HepG2 (cell line): ENCODE measurements at places on chromosomes 11 and 22.

- no peak for DNase-seq
Observed at GRCh38 chr22:28230671-28231070, 311.6 kb upstream of the PITPNB start.

DNA sequence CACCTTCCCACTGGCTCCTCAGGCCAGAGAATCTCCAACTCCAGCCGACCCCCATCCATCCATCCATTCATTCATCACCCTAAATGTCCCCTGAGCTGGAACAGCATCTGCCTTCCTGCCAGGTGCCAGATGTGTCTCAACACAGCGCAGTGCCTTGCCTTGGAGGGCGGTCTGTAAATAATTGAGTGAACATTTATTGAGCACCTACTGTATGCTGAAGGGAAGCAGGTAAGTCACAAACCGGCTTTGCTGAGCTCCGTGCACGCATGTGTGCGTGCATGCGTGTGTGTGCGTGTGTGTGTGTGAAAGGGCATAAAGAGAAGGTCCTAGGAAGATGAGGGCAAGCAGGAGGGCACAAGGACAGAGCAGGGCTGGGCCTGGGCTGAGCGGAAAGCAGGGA is 10.2 kb downstream of the KCNJ4 start:
- DNase-seq: no peak

GRCh38 chr22:44425694-44426045 is 72.4 kb downstream of the RTL6 start:
- no peak for DNase-seq

DNA sequence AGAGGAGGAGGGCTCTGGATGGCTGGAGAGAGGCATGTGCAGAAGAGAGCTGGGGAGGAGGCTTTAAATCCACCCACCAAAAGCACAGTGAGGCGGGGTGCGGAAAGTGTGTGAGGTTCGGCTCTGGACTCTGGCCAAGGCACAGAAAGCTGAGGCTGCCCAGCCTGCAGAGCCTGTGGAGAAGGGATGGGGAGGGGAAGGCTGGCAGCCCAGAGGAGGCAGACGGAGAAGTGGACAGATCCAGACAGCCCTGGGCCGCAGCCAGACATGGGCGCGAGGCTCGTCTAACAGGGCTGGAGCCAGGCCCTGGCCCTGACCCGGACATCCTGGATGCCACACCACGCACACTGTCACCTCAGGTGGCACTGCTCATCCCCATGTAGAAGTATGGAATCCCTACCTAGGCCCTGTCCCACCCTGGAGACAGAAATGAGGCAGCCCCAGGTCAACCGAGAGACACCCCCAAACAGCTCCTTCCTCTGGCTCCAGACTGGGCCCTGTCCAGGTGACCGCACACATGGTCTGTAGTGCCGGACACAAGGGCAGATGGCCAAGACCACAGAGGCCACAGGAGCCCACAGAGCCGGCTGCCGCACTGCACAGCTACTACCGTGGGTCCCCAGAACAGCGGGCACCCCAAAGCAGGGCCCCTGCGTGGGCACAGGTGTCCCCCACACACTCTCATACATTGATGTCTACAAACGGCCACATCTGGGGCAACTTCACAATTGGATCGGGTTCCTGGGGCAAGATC is 16.6 kb upstream of the MOB2 start:
- DNase-seq: no peak

DNA sequence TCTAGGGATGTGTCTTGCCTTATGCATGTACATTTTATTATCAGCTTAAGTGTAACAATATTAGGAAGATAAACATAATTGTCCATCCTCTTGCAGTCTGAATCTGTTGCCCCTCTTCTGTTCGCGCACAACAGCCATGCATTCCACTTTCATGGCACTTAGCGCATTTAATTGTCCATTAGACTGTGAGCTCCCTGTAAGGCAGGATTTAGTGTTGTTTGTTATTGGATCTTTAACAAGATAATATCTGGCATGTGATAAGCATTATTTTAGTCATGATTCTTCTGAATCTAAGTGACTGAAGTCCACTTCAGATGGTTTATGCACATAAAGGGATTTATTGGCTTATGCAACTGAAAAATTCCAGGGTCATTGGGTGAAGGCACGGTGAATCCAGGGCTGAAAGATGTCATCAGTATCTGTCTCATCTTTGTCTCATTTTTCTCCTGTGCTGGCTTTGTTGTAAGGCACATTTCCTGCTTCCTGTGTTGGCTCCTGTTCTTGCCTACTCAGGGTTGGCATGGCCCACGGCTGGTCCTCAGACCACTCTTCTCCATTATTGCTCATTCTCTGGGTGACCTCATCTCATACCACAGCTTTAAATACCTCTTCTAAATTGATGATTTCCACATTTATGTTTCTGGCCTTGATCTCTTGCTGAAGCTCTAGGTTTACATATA is 37.6 kb downstream of the ATXN10 start:
- DNase-seq: peak; percentile 59

GRCh38 chr11:80420374-80420773 is 979.5 kb upstream of the TENM4 start:
- no peak for DNase-seq

DNA sequence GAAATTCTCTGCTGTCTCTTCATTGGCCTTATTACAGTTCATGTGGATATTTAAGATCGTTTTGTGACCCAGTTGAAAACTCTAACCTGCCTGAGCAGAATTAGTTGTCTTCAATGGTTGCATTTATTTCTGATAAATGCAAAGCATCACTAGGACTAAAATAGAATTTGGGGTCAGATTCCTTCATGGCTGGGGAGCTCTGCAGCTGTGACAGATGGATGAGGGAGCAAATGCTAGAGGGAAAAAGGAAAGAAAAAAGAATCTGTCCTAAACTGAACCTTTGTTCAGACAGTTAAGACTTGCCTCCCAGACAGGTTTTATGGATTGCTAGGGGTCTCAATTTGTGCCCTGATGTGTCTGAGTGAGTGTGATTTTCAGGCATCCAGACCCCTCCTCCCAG is 113.0 kb downstream of the SYT9 start:
- no peak for DNase-seq

- no peak for DNase-seq
Observed at GRCh38 chr11:11336664-11337063, 16.4 kb downstream of the CSNK2A3 start.
